Endothelial cell of umbilical vein (primary cell): ENCODE measurements at places on chromosomes 3 and 15. TPM values are rescaled to one million over a fixed set of nuclear protein-coding genes. Genes with fewer than 3 reads are reported as not detected.

DNA sequence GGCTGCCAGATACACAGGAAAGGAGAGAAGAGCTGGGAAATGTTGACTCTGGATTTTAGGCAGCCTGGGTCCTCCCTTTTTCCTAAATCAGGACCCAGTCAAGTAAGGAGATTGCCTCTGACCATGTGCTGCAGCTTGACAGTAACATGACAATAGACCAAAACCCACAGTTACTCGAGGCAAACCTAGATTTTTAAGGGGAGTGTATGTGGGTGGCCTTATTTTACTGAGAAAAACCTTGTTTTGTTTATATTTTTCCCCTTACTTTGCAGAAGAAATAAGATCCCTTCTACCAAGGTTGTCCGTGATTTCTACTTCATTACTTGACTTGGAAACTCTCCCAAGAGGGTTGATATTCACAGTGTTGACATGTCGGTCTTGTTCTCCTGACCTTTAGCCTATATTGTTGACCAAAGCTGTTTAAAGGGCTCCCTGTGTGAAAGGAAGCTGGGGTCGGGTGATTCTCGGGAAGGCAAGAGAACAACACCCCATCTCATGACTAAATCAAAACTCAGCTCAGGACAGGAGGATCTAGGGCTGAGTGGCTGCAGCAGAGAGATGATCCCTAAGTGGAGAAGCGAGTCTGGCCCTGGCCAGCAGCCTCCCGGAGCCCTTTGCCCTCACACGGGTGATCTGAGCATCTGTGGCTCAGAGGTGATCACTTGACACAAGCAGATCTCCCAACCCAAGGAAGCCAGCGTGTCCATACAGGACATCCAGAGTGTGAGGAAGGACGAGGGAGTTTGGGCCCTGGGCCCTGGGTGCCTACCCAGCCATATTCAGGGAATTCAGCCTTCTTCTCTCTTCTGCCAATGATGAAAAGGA, 31.0 kb upstream of the SLCO2A1 start:
- H3K36me3 ChIP-seq, result no peaks in the 10 kb centered on the region
- H3K27ac ChIP-seq, result no peak overlapping the region
- DNase-seq, result peak; percentile 65
- H3K4me3 ChIP-seq, result no peak overlapping the region

GRCh38 chr15:51904931-51905330, 66.6 kb downstream of the LEO1 start:
- H3K36me3 ChIP-seq, result peaks cover 2% of the 10 kb centered on the region
- DNase-seq, result no peak
- no peaks in the 10 kb centered on the region for H3K27me3 ChIP-seq
- no peak overlapping the region for H3K27ac ChIP-seq
- no peaks in the 10 kb centered on the region for H3K4me1 ChIP-seq

GRCh38 chr3:182078929-182079328, 367.2 kb downstream of the SOX2 start:
- no peaks in the 10 kb centered on the region for H3K36me3 ChIP-seq
- no peaks in the 10 kb centered on the region for H3K27me3 ChIP-seq
- no peak overlapping the region for H3K27ac ChIP-seq
- no peak for DNase-seq
- H3K4me3 ChIP-seq, result no peak overlapping the region
- no peaks in the 10 kb centered on the region for H3K4me1 ChIP-seq

- no peak overlapping the region for H3K4me3 ChIP-seq
- H3K27ac ChIP-seq, result no peak overlapping the region
- no peak for DNase-seq
- H3K36me3 ChIP-seq, result no peaks in the 10 kb centered on the region
- no peaks in the 10 kb centered on the region for H3K27me3 ChIP-seq
Measured at GRCh38 chr15:68421115-68421551, 10.8 kb downstream of the ITGA11 start.

- no peaks in the 10 kb centered on the region for H3K27me3 ChIP-seq
- no peak overlapping the region for H3K27ac ChIP-seq
- H3K36me3 ChIP-seq, result no peaks in the 10 kb centered on the region
- DNase-seq, result peak; percentile 86
Measured at GRCh38 chr3:70716832-70717231, 404.4 kb upstream of the MDFIC2 start.

DNA sequence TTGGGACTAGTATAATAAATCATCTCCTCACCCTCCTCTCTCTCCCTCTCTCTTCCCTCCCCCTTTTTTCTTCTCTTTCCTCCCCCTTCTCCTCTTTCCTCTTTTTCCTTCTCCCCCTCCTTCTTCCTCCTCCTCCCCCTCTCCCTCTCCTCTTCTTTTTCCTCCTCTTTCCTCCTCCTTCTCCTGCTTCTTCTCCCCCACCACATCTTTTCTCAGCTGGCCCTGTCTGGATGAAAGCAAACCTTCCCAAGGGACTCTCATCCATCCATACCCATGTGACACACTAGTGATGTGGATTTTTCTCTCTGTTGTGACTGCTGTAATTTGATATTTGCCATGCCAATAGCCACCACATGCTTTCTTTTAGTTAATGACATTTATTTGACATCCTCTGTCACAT, 127.2 kb downstream of the EBLN2 start:
- H3K4me1 ChIP-seq, result no peaks in the 10 kb centered on the region
- no peak overlapping the region for H3K4me3 ChIP-seq
- H3K27me3 ChIP-seq, result no peaks in the 10 kb centered on the region
- no peak for DNase-seq
- no peaks in the 10 kb centered on the region for H3K36me3 ChIP-seq

DNA sequence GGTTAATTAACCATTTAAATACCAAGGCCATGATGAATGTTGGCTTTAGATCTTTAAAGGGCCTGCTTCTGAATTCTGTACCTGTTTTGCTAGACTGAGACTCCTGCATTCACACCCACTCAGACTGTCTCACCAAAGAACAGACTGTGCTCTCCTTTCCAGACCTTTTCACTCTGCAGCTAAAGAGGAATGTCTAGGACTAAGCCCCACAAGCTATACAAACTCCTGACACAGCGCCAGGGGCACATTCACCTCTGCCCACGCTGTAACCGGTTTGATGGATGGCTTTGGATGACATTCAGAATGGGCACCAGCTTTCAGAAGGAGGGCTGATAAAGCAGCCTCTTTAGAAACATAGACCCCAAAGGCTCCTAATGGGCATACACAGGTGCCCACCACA, 200.1 kb downstream of the KCNMB2 start:
- DNase-seq, result no peak
- no peak overlapping the region for H3K27ac ChIP-seq
- no peaks in the 10 kb centered on the region for H3K4me1 ChIP-seq
- no peaks in the 10 kb centered on the region for H3K27me3 ChIP-seq
- H3K36me3 ChIP-seq, result no peaks in the 10 kb centered on the region

DNA sequence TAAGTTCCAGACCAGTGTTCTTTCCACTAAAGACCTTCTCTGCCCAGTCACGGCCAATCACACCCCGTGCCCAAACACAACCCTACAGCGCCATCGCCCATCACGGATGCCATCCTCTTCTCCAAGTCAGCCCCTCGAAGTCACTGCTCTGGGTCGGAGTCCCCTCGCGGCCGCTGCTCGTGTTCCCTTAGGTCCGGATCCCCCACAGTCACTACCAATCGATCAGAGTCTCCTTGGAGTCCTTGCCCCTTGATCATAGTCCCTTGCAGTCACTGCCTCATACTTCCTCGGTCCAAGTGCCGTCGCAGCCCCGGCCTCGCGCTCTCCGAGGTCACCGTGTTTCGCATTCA, 461 bp downstream of the PCYT1A start:
- H3K27me3 ChIP-seq, result no peaks in the 10 kb centered on the region
- H3K4me3 ChIP-seq, result peak overlapping the region; percentile 0
- peak overlapping the region; percentile 1 for H3K27ac ChIP-seq
- H3K36me3 ChIP-seq, result no peaks in the 10 kb centered on the region
- peaks cover 11% of the 10 kb centered on the region for H3K4me1 ChIP-seq
- DNase-seq, result no peak

DNA sequence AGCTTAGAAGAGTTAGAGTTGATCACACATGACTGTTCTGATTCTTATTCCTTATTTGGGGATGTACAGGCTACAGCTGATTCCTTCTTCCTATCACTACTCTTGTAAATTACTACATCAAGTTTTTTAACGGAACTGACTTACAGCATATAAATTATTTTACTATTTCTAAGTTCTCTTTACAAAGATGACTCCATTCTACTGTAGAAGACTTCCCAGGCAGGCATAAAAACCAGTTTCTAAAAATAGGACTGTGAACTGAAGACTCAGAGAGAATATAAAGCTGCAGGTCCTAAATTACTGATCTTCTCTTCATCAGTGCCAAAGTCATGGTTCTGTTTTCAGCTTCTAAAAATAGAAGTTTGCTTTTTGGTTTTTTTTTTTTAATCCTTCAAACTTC, 38.9 kb downstream of the ANO10 start:
- no peaks in the 10 kb centered on the region for H3K36me3 ChIP-seq
- H3K27me3 ChIP-seq, result no peaks in the 10 kb centered on the region
- no peak overlapping the region for H3K27ac ChIP-seq

- peaks cover 14% of the 10 kb centered on the region for H3K4me1 ChIP-seq
- no peak for DNase-seq
- H3K27ac ChIP-seq, result no peak overlapping the region
- no peak overlapping the region for H3K4me3 ChIP-seq
- no peaks in the 10 kb centered on the region for H3K36me3 ChIP-seq
- H3K27me3 ChIP-seq, result no peaks in the 10 kb centered on the region
Measured at GRCh38 chr15:38401701-38402100, 52.2 kb upstream of the FAM98B start.

GRCh38 chr15:66876731-66877476, 174.9 kb downstream of the SMAD6 start:
- no peaks in the 10 kb centered on the region for H3K36me3 ChIP-seq
- DNase-seq, result no peak
- no peaks in the 10 kb centered on the region for H3K27me3 ChIP-seq
- peaks cover 9% of the 10 kb centered on the region for H3K4me1 ChIP-seq
- no peak overlapping the region for H3K27ac ChIP-seq

DNA sequence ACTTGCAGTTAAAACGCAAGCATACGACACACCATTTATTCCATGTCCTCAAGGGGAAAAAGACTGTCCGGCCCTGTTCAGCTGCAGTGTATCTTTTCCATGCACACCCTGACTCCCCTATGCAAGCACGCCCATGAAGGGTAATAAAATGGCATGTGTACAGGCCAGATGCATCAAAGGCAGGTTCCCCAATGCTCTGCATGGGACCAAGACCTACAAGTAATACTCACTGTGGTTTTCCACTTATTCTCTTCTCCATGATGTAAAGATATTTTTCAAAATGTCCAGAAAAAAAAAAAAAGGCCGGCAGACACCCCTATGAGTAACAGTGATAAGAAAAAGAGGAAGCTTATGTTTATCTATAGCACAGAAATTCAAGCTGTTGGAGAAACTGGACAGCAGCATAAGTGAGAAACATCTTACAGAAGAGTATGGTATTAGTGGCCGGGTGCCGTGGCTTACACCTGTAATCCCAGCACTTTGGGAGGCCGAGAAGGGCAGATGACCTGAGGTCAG, 70.8 kb downstream of the MCF2L2 start:
- no peak overlapping the region for H3K4me3 ChIP-seq
- H3K27me3 ChIP-seq, result no peaks in the 10 kb centered on the region
- peak; percentile 8 for DNase-seq
- no peaks in the 10 kb centered on the region for H3K36me3 ChIP-seq
- no peak overlapping the region for H3K27ac ChIP-seq

DNA sequence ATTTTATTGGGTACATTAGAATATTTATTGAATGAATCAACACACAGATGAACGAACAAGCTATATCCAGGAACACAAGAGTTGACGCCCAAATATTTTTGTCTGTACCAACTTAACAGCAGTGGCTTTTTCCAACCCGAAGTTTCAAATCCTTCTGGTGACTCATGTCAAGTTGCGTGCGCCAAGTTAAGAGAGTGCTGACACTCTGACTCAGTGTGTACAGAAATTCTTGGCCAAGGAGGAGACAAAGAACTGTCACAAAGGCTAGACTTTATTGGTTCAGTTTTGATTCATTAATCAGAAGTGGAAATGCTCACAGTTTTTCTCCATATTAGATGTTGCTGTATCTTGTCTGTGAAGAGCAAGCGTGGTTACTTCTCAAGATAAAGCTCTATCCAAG, 59.6 kb upstream of the TSC22D2 start:
- no peaks in the 10 kb centered on the region for H3K27me3 ChIP-seq
- no peaks in the 10 kb centered on the region for H3K36me3 ChIP-seq
- peak overlapping the region; percentile 67 for H3K27ac ChIP-seq
- peak; percentile 81 for DNase-seq
- no peak overlapping the region for H3K4me3 ChIP-seq

EAF2 gene
- 1.5 and 1.6 TPM in 2 replicates for total RNA-seq

CX3CR1 gene
- total RNA-seq, result not detected in 2 replicates

CDHR4 gene
- not detected in 2 replicates for total RNA-seq
